ENCODE measurements at places on chromosomes 16 and 17.

DNA sequence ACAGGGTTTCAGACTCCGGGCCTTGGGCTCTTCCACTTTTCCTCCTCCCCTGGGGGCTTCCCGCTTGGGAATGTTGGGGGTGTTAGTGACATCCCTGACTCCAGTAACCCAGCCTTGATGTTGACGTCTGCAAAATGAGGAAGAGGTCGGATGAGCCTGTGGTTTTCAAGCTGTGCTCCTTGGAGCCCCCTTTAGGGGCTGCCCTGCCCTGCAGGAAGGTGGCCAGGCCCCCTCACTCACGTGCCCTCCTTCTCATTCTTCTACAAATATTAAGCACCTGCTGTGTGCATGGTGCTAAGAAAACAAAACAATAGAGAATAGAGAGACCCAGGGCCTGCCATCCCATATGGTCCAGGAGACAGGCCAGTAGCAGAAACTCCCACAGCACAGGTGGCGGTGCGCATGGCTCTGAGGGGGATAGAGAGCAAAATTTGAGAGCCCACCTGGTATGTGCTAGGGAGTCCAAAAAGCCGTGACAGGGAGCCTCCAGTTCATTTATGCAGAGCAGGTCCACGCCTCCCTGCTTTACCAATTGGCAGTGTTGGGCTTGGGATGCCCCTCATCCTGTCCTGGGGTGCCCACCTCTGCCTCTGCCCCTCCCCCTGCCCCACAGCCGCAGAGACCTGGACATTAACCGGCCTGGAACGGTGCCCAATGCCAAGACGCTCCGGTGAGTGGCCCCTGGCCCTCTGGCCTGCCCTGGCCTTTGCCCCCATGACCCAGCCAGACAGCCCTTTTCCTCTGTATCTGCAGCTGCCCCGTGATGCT lies 7.4 kb downstream of the NDRG4 start:
- DNase-seq: peak; percentile 26

DNA sequence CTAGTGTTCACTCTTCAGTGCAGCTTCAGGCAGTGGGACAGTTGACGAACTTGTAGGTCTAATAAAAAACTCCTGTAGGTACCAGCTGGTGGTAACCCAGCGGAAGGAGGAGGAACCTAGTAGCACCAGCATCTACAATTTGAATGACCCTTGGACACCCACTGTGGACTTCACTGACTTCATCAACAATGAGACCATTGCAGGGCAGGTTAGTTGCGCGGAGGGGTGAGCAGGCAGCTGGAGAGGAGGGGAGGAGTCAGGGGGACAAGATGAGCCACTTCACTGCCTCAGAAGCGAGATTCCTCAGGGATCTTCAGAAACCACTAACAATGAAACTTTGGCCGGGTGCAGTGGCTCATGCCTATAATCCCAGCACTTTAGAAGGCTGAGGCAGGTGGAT lies 22.3 kb downstream of the AOC3 start:
- DNase-seq: no peak

DNA sequence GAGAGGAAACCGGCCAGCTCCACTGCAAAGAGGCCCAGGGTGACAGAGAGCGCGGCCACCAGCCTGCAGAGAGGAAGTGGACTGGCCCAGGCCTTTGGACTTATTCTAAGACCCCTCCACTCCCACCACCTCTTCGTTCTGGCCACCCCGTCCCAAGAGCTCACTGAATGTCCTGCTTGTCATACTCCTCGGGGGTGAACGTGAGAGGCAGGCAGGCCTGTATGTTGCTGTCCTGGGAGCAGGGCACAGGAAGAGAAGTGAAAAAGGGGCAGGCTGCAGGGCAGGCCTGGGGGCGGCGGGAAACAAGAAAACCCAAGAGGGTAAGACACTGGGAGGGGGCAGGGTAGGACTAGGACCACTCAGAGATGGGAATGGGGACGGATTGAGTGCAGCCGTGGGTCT lies 384 bp downstream of the TMEM107 start:
- no peak for DNase-seq

DNA sequence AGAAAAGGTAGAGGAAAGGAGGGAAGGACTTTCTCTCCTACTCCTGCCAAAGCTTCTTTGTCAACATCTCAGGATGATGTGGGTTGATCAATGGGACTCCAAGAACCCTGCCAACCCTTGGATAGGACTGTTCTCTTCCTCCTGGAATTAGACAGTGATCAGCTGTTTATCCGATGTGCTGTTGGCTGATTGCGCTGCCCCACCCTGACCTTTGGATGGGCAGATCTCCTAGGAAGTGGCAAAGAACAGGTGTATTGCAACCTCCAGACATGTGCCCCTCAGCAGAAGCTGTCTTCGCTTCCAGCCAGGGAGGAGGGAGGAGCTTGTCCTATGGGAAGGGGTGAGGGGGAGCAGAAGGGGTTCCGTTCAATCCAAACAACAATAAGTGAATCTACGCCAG lies 30.5 kb downstream of the SLC5A11 start:
- DNase-seq: no peak

- no peak for DNase-seq
Measured at GRCh38 chr16:28574925-28575324, 21.2 kb downstream of the SGF29 start.

DNA sequence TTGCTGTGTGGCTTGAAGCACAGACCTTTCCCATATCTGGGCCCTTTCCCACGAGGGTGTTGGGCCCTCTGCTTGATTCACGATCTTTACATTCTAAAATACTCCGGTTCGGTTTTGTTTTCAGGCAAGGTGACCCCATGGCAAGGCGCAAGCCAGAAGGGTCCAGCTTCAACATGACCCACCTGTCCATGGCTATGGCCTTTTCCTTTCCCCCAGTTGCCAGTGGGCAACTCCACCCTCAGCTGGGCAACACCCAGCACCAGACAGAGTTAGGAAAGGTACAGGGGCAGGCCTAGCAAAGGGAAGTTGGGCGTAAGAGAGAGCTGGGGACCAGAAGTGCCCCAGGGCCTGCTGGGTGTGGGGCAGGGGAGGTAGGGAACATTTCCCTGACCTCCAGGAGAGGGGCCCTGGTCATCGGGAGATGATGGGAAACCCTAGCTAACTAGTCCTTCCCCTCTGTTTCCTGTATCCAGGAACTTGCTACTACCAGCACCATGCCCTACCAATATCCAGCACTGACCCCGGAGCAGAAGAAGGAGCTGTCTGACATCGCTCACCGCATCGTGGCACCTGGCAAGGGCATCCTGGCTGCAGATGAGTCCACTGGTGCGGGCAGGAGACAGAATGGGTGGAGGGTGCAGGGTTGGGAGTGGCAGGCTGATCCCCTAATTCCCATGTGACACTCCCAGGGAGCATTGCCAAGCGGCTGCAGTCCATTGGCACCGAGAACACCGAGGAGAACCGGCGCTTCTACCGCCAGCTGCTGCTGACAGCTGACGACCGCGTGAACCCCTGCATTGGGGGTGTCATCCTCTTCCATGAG lies 1.4 kb downstream of the ALDOA start:
- no peak for DNase-seq

GRCh38 chr17:17349724-17350106 lies 46.5 kb downstream of the NT5M start:
- DNase-seq: no peak

GRCh38 chr17:67488161-67488560 lies 111.1 kb downstream of the PITPNC1 start:
- DNase-seq: no peak

- DNase-seq: no peak
Measured at GRCh38 chr16:89178453-89179147, 7.1 kb downstream of the CDH15 start.
